ENCODE measurements at places on chromosomes 13 and 19.

DNA sequence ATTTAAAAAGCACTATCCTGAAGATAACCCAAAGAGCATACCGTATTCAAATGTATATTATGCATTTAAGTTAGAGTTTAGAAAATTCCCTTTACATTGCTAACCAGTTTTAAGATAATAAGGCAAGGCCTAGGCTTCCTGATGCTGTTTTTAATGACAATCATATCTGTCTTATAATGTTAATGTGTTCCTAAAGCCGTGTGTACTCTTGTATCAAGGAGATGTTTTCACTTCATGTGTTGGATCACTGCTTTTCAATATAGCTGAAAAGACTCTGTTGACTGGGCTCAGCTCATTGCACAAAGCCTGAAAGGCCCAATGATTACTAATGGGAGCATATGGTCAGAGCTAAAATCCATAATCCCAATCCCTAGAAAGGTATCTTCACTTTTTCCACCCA, 81.6 kb downstream of the DACH1 start:
- DNase-seq = no peak

- DNase-seq = no peak
These were observed 185.7 kb downstream of the ABCC4 start for GRCh38 chr13:95115525-95115924.

GRCh38 chr13:106318941-106319411, 216.5 kb downstream of the EFNB2 start:
- no peak for DNase-seq

DNA sequence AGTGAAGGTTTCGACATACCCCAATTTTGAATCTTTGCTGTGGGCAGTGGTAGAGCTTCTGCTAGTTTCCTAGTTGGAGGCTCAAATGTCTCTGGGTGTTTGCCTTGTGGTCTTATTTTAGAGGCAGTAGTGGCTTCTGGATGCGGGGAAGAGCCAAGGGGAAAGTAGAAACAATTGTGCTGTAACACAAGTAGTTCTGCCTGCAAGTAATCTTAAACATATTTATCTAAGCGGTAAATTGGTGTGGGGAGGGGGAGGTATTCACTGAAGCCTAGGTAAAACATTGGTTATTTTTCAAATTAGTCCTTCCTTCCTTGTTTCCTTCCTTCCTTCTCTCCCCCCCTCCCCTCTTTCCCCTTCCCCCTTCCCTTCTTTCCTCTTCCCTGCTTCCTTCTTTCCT, at the start of gene PCDH20:
TSS of gene PCDH20 (minus strand) at position 101 of the 400 bp plus-strand sequence. CDS start 691 bp downstream, outside the sequence.
- DNase-seq = no peak

GRCh38 chr13:30052120-30052519, 201.7 kb upstream of the UBL3 start:
- no peak for DNase-seq

GRCh38 chr13:45242070-45242469, 41.2 kb upstream of the KCTD4 start:
- DNase-seq = no peak

DNA sequence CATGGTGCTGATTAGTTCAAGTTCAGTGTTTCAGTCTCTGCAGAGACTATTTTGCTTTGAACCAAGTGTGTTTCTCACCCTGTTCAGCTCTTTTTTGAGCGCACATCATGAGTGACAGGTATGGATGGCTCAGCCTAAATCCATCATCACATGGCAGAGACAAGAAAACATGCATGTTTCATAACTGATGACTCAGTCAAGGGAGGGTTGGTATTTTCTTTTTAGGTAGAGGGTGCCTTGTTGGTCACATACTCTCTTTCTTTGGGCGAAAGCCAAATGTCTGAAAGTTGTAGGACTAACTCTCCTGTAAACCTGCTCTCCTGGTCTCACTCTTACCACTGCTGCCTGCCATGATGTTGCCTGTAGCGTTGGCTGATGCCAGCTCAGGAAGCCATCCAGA, 48.1 kb upstream of the RAP2A start:
- no peak for DNase-seq

DNA sequence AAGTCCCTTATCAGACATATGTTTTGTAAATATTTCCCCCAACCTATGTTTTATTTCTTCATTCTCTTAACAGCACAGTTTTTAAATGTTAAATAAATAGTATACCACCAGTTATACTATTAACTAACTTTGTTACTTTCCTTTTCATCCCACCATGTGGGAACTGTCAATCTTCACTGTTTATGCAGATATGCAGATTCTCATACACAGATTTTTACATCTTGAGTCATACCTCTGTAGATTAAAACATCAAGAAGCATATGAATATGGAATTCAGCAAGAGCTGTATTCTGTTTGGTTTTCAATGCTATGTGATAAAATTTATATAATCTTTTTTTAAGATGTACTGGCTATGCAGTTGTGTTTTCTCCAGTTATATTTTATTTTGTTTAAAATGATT, 566.3 kb downstream of the LIG4 start:
- DNase-seq = no peak

GRCh38 chr13:110828705-110829104, 86.2 kb downstream of the ANKRD10 start:
- DNase-seq = no peak

DNA sequence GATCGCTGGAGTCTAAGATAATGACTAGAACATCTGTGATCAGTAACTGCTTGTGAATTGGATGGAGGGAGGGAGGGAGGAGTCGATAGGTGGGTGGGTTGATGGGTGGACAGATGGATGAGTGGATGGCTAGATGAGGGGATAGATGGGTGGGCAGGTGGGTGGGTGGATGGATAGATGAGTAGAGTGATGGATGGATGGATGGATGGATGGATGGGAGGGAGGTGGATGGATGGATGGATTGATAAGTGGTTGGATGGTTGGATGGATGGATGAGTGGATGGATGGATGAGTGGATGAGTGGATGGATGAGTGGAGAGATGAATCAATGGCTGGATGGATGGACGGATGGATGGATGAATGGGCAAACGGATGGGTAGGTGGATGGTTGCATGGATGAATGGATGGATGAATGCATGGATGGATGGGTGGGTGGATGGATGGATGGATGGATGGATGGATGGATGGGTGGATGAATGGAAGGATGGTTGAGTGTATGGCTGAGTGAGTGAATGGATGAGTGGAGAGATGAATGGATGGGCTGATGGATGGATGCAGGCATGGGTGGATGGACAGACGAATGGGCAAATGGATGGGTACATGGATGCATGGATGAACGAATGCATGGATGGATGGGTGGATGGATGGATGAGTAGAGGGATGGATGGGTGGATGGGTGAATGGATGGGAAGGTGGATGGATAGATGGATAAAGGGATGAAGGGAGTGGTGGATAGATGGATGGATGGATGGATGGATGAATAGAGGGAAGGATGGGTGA, 44.0 kb upstream of the NFIC start:
- DNase-seq = no peak

- no peak for DNase-seq
These were observed 41.1 kb downstream of the OR10H4 start for GRCh38 chr19:15989889-15990288.

GRCh38 chr13:35512271-35512920, 35.9 kb upstream of the MAB21L1 start:
- no peak for DNase-seq

DNA sequence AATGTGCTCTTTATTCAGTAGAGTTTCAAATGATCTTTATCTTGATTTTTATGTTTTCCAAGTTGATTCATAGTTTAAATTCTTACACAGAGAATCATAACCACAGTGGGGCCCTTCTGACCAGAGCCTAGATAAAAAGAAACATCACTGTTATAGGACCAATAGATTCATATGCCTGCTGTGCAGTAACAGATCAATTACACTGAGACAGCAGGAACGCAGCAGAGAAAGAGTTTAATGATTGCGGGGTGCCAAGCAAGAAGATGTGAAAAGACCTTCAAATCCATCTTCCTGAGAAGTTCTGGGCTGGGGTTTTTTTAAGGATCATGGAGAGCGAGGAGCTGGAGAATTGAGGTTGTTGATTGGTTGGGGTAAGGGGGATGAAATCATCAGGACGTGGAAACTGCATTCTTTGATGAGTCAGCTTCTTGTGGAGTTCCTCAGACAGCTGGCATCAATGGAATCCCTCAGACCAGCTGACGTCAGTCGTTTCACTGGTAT, 346.6 kb downstream of the TBC1D4 start:
- no peak for DNase-seq

GRCh38 chr13:38730332-38730731, 43.5 kb downstream of the FREM2 start:
- no peak for DNase-seq

DNA sequence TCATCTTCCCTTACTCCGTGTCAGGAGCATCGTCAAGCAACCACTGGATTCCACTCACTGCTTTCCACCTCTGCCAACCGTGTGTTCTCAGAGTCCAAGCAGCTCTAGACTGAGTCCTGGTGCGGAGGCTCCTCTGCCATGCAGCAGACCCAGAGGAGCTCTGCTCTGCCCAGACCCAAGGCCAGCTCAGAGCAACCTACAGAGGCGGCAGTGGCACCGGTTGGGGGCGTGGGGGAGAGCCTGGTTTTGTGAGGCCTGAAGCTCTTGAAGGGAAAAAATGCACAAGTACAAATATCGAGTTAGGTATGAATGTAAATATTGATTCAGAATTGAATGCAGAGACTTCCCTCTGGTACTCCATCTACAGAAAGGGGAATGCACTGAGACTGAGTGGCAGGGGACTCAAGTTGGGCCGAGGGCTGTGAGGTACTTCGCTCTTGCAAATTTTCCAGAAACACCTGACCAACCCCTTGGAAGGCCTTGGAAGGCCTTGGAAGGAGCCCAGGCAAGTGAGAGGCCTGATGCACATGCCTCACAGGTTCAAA, 46.7 kb downstream of the GJA3 start:
- no peak for DNase-seq

DNA sequence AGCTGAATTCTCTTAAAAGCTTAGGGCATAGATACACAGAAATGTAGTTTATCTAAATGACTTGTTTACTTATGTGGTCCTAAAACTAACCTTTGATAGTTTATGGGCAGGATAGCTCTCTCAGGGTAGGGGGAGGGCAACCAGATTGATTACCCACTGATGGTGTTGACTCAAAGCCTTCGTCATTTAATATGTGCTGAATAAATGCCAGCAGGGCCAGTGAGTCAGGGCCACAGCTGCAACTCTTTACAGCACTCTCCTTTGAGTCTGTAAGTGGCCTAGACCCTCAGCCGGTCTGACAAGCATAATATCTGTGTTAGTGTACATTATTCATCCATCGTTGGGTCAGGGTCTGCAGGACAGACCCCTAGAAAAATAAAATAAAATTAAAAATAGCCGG, 128.5 kb downstream of the ZNF675 start:
- no peak for DNase-seq

GRCh38 chr13:42112864-42113263, 64.4 kb downstream of the DGKH start:
- DNase-seq = no peak

DNA sequence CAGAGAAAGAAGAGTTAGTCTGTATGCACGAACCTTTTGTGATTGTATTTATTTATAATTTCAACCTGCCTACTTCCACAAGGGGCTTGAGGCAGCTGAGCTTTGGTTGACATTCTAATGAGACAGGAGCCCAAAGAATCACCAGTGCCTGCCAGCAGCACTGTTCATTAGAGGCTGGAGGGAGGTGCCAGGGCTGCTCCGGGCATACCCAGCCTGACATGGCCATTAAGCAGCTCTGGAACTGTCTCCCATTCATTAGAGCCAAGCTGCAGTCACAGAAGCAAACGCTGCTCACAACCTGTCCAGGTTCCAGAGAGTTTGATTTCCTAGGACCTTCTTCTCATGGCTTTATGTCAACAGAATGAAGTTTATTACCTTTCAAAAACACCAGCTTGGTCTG, 425.5 kb downstream of the RFC3 start:
- no peak for DNase-seq

DNA sequence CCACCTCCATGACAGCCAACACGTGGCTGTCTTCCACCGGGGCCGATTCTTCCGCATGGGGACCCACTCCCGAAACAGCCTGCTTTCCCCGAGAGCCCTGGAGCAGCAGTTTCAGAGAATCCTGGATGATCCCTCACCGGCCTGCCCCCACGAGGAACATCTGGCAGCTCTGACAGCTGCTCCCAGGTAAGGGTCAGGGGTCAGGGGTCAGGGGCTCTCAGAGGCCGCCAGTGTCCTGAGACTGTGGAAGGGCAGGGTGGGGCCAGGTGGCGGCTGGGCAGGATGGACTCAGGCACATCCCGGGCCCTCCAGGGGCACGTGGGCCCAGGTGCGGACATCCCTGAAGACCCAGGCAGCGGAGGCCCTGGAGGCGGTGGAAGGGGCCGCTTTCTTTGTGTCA, 15.0 kb downstream of the CPT1C start:
- DNase-seq = no peak

DNA sequence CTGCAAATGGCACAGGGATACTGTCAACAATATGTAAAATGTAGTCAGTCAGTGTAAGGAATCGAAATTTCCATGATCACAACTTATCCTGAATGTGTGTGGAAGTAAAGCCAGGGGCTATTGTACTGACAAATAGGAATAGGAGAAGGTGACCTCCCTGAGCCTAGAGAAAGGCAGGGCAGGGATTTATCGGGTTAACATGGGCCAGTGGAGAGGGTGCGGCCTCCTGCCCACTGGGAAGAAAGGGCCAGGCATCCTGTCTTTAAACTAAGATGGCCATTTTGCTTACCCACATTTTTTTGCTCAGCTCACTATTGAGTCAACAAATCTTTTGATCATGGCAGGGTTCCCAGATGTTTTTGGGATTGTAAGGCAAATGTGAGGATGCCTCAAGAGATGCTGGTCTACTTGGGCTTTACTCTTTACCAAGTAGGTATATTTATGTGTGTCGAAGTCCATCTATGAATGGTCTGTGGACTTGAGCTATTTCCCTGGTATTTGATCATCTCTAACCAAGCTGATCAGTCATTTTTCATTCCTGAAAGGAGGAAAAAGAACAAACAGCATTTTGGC, 116.6 kb upstream of the RNF113B start:
- DNase-seq = no peak
